ENCODE measurements at places on chromosomes 1 and 21.

DNA sequence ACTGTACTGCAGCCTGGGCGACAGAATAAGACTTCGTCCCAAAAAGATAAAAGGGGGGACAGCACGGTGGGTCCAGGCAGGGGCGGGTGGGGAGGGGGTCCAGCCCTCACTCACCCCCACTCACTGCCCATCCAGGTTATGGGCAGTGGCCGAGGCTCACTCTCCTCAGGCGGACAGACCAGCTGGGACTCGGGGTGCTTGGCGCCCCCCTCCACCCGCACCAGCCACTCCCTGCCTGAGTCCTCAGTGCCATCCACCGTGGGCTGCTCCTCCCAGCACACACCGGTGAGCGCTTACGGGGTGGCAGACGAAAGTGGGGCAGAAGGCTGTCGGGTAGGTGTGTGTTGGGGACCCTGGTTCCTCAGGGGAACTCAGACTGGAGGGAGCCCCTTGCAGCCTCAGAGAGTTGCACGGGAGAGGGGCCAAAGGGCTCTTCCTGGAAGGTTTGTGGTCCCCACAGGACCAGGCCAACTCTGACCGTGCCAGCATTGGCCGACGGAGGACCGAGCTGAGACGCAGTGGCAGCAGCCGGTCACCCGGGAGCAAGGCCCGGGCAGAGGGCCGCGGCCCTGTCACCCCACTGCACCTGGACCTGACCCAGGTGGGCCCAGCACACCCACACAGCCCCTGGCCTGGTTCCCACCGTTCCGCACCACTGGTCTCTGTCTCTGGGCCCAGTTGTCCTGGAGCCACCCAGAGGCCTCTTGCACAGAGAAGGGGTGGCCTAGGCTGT, 6.6 kb downstream of the PLEKHN1 start:
- DNase-seq = no peak

DNA sequence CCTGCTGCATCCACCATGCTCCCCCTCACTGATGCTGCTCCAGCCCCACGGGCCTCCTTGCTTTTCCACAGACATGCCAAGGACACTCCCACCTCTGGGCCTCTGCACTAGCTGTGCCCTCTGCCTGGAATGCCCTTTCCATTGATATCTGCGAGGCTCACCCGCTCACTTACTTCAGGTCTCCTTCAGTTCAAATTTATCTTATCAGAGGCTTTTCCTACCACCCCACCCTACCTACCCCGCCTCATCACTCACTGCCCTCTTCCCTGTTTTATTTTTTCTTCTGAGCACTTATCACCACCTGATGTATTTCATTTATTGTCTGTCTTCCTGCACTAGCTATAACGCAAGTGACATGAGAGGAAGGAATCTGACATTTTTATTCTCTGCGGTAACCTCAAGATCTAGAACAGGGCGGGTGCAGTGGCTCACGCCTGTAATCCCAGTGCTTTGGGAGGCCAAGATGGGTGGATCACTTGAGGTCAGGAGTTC, 7.0 kb downstream of the HSPG2 start:
- DNase-seq = no peak

GRCh38 chr21:41483973-41484372, 24.0 kb downstream of the TMPRSS2 start:
- no peak for DNase-seq

GRCh38 chr1:172671591-172671990, 12.7 kb downstream of the FASLG start:
- DNase-seq = peak; percentile 57

GRCh38 chr1:218667781-218668516, 322.8 kb downstream of the TGFB2 start:
- DNase-seq = no peak

DNA sequence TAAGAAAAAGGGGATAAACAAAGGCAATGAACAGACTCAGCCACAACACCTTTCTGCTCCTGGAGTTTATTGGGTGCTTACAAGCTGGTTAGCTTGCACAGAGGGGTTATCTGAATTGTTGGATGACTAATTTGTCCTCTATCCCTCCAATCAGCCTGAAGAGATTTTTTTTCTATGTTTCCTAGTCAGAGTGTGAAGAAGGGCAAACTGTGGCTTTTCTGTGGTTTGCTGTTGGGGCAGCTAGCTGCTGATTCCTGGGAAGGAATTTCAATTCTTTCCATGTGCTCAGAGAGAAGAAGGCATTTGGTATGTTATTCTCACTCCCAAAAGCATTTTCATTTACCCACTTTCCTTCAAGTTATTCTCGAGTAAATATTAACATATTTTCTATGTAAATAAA, 48.6 kb downstream of the PCP4 start:
- peak; percentile 0 for DNase-seq

- DNase-seq = no peak
These were observed 11.4 kb upstream of the ZNF669 start for GRCh38 chr1:247115545-247115944.

- no peak for DNase-seq
These were observed 111.8 kb upstream of the KIAA1614 start for GRCh38 chr1:180800945-180801344.

DNA sequence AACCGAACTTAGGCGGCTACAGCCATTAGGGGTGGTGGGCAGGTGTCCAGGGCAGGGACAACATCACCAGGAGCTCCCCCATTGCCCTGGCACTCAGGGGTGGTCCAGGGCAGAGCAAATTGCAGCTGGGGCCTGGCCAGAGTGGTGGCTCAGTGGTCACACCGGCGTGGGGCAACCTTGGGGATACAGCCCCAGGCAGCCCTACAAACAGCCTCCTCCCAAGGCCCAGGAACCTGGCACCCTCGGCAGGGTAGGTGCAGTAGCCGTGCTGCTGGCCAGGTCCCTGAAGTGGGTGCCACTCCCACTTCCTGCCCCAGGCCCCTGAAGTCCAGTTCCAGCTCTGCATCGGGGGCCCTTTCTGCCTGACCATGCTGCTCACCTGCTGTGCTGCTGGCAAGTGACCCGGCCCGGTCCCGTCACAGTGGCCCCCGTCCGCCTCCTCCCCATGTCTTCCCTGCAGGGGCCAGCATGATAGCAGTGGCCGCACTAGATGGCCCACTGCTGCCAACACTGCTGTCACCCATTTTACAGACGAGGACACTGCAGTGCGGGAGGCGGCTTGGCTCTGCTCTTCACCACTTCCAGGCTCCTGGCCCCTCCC, 712.8 kb downstream of the MATN1 start:
- DNase-seq = no peak

DNA sequence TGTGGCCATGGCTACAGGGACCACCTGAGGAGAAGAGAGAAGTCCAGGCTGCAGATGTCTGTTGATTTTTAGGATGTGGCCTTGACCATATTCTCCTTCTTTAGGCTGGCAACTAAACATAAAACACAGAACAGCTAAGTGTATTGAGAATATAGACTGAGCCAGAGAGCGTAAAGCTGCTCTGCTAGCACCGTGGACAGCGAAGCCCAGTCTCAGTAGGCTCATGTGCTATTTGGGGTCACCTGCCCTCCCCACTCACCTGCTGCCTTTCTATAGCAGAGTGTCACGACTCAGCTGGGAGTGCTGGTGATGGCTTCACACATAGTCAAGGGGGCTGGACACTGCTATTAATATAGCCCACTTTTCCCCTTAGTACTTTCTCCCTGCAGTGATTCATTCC, 278.5 kb downstream of the KCNH1 start:
- DNase-seq = no peak

- DNase-seq = no peak
These were observed 7.9 kb downstream of the LEFTY2 start for GRCh38 chr1:225933072-225933471.

DNA sequence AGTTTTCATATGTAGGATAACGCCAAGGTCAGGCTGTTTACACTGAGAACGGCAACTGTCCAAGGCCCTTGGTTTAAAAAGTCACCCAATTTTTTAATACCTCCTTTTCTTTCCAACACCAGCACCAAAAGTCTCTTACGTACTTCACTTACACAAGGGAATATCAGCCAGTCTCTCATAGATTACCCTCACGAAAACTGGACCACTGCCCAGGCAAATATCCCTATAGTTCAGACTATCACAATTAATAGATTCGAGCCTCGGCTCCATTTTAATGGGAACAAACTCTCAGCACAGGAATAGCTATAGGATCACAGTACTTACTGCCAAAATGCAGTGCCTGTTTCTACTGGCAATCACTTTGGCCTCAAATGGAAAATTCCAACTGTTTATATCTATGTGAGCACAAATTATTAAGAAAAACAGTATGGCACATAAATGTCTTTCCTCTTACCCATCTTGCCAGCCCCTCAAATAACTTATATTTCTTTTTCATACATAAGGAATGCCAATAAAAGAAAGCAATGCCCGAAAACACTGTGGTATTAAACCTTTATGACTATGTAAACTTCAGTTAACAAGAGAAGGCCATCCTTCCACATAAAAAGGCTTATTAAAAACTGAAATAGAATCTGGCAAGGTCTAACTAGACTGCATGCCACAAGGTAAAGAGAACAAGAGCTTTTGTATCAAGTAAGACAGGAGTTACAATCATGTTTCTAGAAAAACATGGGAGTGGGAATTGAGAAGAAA, 97.8 kb downstream of the SLC45A1 start:
- DNase-seq = no peak

- DNase-seq = no peak
These were observed 136.5 kb upstream of the HNRNPU start for GRCh38 chr1:245000872-245001188.

- no peak for DNase-seq
These were observed 248.7 kb downstream of the NPHP4 start for GRCh38 chr1:5743435-5744095.

DNA sequence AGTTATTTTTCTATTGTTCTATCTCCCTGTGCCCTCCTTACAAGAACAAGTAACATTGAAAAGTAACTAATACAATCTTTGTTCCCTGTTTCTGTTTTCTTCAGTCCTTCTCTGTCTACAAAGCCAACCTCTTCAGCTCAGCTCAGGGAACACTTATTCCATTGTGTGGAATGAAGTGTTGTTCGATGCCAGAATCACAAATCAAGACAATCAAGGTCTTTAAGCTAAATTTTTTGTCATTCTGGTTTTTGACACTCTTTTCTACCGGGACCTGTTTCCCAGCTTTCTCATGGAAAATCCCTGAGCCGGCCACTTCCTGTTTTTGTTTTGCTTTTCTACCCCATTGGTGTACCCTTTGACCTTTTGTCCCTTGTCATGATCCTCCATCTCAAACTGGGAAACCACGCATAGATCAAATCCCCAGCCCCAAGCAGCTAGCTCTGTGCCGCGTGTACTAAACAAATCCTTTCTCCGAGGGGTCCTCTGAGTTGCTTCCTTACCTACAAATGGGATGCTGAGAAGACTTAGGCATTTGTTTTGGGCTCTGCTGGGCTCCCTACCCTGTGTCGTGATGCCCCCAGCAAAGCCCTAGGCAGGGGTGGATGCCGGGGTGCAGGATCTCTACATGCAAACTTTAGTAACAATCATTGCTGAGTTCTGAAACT, 141.8 kb downstream of the TOMM20 start:
- no peak for DNase-seq

DNA sequence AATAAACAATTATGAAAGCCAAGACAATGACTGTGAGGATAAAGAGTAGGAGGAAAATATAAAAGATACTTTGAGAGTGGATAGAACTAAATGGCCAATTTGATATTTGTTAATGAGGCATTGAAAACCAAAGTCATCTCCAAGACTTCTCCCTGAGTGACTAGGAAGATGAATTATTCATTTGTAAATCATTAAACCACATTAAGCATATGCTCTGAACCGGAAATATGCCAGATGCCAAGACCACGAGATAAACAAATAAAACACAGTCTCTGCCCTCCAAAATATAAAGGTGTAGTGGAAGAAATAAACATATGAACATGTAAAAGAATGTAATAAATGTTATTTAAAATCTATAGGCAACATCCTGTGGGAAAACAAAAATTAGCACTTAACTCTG, 78.8 kb downstream of the MRPL39 start:
- DNase-seq = no peak

DNA sequence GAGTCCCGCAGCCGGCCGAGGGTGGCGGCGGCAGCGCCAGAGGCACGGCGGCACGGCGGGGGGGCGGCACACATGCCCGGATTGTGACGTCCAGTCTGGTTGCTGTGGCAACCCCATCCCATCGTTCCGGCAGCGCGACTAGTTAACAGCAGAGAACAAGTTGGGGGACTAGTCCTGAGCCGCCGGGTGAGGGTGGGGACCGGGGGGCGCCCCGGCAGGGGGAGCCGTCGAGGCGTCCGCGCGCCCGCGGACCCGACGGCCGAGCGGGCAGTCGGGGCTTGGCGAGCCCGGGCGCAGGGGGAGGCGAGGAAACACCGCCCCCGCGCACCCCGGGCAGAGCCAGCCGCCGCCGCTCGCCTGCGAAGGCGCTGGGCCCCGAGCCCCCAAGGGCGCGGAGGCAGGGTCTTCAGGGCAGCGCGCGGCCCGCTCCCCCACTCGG, at the start of gene CHD5:
TSS of gene CHD5 (minus strand) at position 54 of the 439 bp plus-strand sequence. CDS start 298 bp downstream, outside the sequence.
- no peak for DNase-seq

GRCh38 chr1:218572050-218572449, 226.9 kb downstream of the TGFB2 start:
- no peak for DNase-seq

All from AG09309 (cell line).